ENCODE measurements at places on chromosomes 6 and 20.

DNA sequence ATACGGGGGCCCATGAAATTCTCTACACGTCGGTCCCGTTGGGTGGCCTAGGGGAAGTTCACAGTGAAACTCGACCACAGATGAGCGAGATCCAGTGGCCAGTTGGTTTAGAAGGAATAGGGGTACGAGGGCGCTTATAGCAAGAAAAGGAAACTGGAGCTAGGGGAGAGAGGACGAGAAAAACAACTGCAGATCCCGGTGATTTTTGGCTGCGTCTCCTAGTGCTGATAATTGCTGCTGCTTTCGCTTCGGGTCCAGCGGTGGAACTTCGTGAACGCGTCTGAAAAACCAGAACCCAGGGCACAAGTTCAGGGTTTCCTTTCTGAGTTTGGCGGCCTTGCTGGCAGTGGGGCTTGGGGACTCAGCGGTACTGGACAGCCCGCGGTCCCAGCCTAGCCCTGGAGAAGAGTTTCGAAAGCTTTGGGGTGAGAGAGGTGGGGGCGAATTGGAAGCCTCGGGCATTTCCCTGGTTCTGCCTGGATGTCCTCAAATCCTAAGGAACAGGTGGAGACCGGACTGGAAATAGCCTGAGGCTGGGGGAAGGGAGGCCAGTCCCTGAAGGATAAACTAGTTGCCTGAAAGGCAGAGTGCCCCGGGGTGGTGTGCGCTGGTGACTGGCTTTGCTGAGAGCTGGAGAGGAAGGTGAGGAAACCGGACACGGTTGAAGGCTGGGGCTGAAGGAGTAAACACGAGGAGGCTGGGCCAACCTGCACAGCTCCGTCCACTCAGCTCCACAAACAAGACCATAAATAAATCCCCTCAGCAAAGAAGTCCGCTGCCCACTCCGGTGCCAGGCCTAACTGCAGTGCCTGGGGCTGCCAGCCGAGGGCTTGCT, 793 bp downstream of the GMPR start:
- peak; percentile 92 for DNase-seq

GRCh38 chr20:6644813-6645628, 122.5 kb upstream of the BMP2 start:
- DNase-seq, result no peak

GRCh38 chr6:108580646-108581045, 19.9 kb downstream of the FOXO3 start:
- no peak for DNase-seq

DNA sequence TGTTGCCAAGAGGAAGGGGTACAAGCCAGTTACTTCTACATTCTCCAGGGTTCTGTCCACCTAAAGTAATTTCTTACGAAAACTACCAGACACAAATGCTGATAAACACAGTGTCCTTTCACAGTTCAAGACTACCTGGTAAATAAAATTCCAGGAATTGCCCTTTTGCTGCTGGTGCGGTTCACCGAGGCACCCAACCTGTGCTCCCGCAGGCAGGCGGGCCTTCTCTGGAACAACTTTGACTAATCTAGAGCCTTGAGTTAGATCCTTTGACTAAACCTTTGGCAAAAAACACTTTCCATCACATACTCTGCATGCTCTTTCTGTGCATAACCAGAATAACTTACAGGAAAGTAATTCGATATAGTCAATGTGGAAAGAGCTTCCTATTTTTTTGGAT, 107.0 kb downstream of the HUS1B start:
- no peak for DNase-seq

GRCh38 chr6:37435816-37436215, 2.8 kb downstream of the CMTR1 start:
- no peak for DNase-seq

- DNase-seq, result peak; percentile 85
Observed at GRCh38 chr6:32885698-32886286, 31.8 kb downstream of the PSMB9 start.

- no peak for DNase-seq
Observed at GRCh38 chr6:44508646-44509045, 121.1 kb downstream of the CDC5L start.

- DNase-seq, result no peak
Observed at GRCh38 chr6:11648889-11649288, 111.3 kb downstream of the TMEM170B start.

DNA sequence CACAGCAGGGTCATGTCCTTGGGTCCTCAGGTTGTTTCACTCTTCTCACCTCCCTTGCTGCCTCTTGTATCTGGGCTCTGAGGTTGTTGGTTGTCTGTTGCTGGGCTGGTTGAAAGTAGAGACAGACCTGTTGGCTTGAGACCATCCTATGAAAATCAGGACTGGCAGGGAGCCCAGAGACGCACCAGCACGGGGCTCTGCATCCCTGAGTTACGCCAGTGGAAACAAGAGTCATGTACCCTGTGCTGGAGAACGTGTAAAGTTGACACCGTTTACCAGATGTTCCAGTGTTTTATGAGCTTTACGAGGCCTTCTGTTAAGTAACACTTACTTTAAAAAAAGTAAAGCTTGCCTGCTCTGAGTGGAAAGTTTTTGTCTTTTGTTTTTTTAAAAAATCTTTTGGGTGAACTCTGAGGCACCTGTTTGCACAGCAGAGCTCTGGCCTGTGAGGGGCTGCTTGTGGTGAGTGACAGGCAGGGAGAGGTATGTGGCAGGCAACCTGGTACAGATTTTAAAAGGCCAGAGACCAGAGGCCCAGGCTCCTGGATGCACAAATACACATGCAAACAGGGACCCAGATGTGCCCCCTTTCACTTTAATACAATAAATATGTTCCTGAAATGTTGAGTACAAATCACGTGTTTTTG, 260.0 kb upstream of the SUPT3H start:
- no peak for DNase-seq

DNA sequence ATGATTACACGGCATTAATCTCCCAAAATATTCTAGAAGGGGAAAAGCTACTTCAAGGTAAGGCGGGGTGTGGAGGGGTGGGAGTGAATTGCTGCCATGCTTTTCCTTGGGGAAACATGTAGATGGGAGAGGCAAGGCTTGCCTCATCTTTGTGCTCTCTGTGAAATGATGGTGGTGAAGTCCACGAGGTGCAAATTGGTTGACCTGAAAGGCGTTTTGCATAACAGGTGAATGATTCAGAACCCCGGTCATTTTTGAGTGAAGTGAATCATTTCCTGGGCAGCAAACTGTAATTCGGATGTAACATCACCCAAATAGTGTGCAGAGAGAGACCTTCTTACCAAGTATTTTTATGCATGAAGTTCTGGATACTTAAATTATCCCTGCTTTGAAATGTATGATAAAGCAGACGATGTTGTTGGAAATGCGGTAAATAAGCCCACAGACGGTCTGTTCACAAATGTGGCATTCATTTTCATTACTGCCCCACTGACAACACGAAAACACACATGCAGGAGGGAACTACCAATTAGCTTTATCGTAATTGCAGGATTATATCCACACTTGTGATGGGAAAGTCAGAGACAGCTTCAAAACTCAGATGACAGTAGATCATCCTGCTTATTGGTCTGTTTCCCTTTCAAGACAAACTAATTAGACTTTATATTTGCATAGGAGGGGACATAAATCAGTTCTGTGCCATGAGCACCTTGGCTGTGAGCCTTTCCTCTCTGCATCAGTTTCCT, 3.0 kb downstream of the CDH4 start:
- DNase-seq, result no peak

- no peak for DNase-seq
Observed at GRCh38 chr6:73293331-73293730, 30.3 kb upstream of the KHDC1 start.

GRCh38 chr6:3746119-3746691, 5.3 kb downstream of the PXDC1 start:
- no peak for DNase-seq

GRCh38 chr6:44049989-44050871, 77.0 kb downstream of the MRPL14 start:
- DNase-seq, result no peak

DNA sequence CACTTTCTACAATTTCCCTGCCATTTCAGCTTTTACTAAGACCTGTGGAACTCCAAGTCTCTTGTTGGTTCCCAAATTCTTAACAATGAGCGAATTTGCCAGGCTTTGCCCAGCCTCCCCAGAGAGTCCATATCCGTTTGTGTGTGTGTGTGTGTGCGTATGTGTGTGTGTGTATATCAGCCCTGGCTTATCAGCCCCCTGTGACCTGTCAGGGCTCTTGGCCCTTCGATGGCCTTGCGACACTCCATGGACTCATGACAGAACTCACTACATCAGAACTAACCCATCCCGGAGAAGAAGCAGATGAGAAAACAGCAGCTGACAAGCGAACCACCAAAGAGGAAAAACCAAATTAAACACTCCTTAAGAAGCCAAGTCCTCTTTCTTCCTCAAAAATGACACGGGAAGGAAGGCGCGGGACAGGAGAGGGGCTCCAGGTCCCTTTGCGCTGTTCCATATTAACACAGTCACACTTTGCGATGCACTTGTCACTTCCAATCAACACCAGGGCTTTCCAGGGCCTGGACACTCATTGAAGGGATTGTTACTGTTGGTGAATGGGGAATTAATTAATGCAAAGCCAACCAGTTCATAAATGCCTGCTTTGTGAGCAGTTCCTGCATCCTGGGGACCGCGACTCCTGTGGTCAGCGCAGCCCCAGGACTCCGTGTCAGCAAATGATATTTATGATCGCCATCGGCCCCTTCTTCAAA, 524.0 kb downstream of the CD83 start:
- no peak for DNase-seq

DNA sequence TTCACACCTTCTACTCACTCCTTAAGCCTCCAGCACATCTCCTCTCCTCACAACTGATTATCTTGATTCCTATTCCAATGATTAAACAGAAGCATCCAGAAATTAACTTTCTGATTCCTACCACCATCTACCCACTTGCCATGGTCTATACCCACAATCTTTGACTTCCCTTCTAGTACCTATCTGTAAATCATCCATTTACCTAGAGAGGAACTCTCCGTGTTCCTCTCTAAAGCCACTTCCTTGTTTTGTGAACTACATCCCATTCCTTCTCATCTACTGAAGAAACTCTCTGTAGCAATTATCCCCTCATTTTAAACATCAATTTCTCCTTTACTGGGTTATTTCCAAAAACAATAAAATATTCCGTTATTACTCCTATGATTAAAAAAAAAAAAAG, 167.3 kb downstream of the ARHGAP18 start:
- DNase-seq, result no peak

DNA sequence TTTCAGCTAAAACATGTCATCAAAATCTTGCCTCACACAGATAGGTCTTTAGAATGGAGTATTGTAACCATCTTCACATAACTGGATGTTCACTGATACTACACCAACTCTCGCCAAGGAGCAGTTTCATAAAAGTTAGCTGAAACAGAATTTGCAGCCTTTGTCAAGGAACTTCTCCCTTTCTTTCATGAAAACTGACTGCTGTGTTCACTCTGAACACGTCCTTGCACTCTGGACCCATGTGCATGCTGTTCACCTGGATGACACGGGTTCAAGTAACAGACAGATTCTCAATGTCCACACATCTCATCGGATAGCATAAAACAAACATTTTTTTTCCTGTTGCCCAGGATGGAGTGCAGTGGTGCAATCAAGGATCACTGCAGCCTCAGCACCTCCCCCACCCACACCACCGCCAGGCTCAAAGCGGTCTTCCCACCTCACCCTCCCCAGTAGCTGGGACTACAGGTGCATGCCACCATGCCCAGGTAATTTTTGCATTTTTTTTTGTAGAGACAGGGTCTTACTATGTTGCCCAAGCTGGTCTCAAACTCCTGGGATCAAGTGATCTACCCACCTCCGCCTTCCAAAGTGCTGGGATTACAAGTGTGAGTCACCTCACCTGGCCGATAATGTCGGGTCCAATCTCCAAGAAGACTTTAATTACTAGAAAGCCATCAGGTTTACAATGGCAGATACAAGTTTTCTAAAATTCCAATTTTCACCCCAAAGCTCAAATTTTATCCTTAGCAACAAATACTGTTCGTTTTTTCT, 9.4 kb downstream of the DIDO1 start:
- DNase-seq, result no peak

GRCh38 chr6:78868116-78868515, 765 bp downstream of the IRAK1BP1 start:
- peak; percentile 22 for DNase-seq

- no peak for DNase-seq
Observed at GRCh38 chr6:434051-434705, 42.6 kb downstream of the IRF4 start.

DNA sequence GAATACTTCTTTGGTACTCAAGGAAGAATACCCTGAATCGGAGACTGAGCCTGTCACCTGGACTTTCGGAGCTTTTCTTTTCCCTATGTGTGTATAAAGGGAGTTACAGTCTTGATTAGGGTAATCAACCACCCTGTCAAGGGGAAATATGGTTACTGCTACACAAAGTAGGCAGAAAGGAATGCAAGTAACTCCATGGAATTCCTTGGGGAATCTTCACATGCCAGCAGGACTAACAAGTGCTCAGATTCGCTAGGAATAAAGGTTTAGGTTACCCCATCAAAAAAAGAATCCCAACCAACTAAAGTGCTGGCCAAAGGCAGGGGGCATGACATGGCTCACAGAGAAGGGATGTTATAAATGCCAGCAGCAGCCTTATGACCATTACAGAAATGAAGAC, 10.4 kb downstream of the KCNS1 start:
- no peak for DNase-seq

GRCh38 chr6:129329678-129330077, 380.3 kb downstream of the ARHGAP18 start:
- no peak for DNase-seq

DNA sequence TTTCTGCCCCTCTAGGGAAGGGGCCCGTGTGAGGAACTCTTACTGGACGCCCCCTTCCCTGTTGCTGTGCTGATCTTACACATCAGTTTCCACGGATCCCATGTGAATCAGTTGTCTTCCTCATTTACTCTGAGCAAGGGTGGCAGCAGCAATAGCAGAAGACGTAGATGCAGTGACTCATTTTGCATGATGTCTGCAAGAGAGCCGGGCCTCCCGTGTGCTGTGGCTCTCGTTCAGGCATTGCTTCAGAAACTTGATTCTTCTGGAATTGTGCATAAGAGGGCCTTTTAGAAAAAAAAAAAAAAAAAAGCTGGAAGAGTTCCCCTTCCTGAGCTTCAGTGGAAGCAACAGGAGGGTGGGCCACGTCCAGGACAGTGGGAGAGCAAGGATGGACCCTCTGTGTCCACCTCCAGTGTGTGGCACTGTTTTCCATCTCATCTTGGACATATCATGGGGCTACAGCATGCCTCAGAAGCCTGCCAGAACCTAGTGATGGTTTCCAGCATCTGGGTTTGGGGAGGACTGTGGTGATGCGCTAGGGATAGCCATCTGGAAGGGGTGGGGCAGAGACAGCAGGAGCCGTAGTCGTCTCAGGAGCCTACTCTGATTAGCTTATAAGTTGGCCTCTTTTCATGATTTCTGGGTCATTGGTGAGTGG, 62.1 kb downstream of the FOXO3 start:
- no peak for DNase-seq

Data from DMS53 (cell line).